ENCODE measurements at places on chromosomes 5 and 9.
A peak's percentile ranks its signal among the peaks of the same experiment; 100 is the strongest.

GRCh38 chr9:130627051-130627450 is 37.3 kb upstream of the PRDM12 start:
- DNase-seq = no peak

GRCh38 chr5:133145436-133146170 is 93.8 kb downstream of the HSPA4 start:
- DNase-seq = peak; percentile 4

GRCh38 chr5:51373880-51374523 is 9.2 kb upstream of the ISL1 start:
- peak; percentile 55 for DNase-seq

GRCh38 chr5:112124788-112125187 is 294.3 kb downstream of the EPB41L4A start:
- DNase-seq = no peak

DNA sequence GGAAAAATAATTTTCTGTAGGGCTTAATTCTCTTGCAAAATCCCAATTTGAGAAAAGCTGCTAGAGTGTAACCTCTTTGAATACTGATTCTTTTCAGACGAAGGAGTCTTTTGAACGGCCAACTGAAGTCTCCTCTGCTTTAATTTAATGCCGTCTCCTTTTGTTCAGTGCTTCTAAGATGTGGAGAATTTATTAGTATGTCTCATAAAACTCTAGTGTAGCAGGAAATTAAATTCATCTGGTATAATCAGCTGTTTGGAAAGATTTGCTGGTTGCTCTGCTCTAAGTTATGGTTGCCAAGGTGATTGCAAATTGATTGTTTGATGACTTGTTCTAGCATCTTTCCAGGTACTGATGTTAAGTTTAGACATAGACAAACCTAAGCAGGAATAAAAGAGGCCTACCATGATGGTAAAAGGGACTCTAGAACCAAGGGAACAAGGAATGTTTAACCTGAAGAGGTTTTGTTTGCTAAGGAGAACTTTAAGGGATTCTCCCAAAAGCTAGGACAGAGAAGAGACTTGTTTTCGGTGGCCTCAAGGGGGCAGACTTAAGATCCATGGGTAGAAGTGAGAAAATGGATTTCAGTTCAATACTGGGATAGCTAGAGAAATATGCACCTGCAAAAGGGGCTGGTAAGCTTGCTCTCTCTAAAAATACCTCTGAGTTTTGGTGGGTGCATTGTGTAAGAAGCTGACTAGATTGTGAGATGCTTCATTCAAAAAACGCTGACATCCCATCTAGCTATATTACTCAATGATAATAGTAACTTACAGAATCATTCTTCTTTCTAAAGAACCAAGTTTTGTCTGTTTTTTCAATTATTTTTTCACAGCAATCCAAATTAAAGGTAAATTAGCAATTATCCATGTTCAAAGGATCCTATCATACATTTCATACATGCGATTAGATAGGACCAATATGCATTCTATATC is 5.7 kb upstream of the ADRB2 start:
- no peak for DNase-seq

GRCh38 chr5:56513141-56513540 is 280.0 kb upstream of the ANKRD55 start:
- DNase-seq = no peak

- no peak for DNase-seq
Measured at GRCh38 chr5:67089200-67089725, 107.3 kb downstream of the CD180 start.

DNA sequence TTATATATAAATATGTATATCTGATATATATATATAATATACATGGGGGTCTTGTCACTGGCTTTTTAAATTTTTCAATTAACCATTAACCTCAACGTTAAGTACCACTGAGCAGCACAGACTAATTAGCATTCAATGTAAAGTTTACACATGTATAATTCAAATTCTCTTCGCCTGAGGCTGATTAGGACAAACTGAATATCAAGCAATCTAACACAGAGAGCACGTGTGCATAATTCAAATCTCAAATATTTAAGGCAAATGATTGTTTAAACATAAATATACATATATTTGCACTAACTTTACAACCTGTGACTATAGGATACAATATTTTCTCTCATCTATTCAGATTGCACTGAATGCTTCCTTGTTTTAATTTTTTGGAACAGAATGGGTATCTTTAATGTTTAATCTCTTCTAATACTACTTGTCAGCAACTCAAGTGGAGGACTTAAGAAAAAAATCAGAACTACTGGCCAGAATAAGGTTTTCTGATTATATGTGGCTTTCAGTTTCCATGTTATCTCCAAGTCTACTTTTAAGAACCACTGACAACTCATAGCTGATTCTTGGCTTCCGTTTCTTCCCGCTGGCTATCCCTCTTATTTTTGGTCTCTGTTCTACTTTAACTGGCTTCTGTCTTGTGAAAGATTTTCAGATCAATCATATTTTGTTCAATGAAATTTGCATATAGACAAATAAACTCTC is 204.8 kb downstream of the MLLT3 start:
- no peak for DNase-seq

GRCh38 chr5:131210151-131210510 is 39.4 kb downstream of the LYRM7 start:
- no peak for DNase-seq

DNA sequence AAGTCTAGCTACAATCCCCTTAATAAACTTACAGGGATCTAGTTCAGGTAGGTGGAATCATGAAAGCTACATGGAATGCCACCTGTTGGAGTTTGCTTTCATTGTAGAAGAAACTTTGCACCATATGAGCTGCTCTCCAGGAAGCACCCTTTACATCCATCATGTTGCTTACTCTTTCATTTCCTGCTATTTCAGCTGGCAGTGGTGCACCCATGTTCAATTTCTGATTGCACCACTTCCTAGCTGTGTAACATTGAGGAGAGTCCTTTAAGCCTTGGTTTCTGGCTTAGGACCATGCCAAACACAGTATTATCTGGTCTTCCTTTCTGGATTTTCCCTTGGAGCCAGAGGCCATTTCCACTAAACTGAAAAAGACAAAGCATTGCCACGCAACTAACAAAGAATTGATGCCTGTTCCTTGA is 123.3 kb upstream of the SLC12A2 start:
- DNase-seq = no peak

DNA sequence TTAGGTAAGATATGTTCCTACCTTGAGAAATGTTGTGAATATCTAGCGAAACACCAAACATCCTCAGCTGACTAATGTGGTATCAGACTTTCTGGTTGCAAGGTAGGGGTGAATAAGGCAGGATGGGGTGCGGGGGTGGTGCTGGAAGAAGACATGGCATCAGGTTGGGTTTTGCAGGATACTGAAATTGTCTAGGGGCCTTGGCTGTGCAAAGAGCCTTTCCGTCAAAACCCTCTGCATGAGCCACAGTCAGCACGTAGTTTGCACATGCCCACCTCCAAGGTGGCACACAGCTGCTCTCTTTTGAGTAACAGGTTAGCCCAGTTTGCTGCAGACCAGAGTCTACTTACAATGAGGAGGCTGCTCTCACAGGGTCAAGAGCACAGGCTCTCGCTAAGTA is 42.0 kb downstream of the SFXN1 start:
- DNase-seq = no peak

DNA sequence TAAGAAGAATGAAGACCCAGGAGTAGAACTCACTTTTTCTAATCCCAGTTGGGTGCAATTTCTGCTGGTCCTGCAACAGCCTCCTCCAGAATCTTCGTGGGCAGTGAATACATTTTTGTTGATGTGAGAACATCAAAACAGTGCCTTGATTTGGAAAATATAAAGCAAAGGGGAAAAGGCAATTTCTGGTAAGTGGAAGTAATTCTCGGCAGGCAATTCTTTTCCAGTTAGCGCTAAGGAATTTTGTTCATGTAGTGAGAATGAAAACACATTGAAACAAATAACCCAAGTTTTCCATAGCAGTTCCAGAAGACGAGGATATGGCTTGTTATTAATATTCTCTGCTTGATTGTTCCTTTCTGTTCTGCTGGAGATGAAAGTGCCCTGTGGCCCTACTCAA is 178.7 kb downstream of the SPATA31D1 start:
- DNase-seq = no peak

DNA sequence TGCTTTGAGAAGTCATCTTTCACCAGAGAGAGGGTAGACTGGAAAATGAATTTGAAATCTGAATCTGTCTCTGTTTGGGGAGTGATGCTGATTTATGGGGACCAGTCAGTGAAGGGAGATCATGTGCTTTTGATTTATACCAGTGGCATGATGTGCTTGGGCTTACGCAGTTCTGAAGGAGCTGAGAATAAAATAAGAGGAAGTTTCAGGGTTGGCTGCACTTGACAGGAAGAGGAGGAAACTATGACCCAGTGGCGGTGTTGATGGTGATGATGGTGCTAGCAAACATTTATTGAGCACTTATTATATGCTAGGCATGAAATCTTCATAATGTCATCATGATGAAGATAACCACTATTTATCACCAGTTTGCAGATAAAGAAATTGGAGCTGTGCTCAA is 136.4 kb upstream of the GLRA1 start:
- DNase-seq = no peak

DNA sequence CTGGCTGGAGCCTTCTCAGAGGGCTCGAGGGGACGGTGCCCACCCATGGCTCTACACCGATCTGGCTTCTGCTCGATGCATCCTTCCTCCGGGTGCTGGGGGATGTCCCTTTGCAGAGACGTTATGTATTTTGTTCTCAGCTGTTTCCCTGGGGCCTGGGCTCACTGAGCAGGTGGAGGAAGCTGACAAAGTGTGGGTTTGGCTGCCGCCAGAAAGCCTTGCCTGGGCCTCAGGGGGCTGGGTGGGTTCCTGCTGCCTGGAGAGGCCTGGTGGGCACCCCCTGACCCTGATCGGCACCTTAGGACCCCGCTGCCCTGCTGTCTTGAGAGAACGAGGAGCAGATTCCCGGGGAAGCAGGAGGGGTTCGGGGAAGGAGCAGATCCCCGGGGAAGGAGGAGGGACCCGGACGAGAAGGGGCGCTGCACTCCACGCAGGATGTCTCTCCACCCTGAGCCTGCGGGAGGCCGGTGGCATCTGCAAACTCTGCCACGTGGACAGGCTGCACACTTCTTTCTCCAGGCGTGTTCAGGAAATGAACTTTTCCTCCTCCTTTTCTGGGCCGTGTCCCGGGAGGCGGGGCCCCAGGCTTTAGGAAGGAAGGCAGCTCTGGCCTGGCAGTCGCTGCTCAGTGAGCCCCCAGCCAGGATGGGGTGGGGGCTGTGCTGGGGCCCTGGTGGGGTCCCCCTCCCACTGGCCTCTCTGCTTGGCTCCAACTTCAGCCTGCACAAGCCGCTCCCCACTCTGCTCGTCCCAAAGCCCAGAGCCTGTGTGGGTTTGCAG is 148.9 kb downstream of the RXRA start:
- no peak for DNase-seq

GRCh38 chr5:151363673-151364072 is 16.3 kb upstream of the SLC36A2 start:
- no peak for DNase-seq

DNA sequence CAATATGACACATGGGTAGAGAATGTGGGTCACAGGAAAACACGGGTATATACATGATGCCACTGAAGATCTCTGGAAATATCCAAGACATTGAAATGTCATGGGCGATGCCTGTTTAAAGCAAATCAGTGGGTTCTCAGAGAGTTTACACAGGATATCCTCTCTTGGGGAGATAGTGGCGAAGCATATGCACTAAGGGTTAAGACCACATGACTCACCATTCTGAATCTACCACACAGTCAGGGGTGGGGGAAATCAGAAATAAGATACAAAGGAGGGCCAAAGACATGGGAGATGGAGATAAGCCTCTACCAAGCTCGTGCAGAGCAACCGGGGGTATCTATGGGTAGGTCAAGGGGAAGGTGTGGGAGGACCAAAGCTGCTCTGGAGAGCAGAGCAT is 58.8 kb downstream of the SH3PXD2B start:
- DNase-seq = no peak

DNA sequence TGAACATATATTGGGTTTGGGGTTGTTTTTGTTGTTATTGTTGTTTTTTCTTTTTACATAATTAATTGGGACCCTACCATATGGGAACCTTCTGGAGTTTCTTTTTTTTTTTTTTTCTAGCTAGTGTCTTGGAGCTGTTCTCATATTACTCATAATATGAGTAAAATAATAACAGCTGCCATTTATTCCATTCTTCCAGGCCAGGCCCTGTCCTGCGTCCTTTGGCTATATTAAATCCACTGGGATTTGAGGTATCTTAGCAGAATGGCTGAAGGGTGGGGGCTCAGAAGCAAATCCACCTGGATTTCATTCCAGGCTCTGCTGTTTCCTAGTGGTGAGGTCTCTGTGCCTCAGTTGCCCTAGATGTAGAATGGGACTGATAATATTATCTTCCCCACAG is 47.2 kb upstream of the RPL26L1 start:
- peak; percentile 70 for DNase-seq

DNA sequence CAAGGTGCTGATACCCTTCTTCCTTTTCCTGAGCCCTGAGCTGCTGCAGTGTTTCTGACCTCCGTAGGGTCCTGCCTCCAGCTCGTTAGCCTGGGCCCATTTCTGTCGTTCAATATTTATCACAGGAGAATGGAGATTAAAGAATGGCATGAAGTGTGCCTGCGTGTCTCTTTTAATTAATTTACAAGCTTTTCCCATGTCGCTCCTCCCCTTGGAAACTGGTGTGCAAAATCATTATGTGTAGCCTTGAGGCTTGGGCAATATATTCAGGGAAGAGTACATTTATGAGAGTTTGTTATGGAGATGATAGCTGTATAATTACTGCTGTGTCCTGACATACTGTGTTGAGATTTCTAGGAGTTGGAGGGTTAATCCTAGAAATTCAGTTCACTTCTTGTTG is 99.7 kb downstream of the PCSK5 start:
- DNase-seq = no peak

DNA sequence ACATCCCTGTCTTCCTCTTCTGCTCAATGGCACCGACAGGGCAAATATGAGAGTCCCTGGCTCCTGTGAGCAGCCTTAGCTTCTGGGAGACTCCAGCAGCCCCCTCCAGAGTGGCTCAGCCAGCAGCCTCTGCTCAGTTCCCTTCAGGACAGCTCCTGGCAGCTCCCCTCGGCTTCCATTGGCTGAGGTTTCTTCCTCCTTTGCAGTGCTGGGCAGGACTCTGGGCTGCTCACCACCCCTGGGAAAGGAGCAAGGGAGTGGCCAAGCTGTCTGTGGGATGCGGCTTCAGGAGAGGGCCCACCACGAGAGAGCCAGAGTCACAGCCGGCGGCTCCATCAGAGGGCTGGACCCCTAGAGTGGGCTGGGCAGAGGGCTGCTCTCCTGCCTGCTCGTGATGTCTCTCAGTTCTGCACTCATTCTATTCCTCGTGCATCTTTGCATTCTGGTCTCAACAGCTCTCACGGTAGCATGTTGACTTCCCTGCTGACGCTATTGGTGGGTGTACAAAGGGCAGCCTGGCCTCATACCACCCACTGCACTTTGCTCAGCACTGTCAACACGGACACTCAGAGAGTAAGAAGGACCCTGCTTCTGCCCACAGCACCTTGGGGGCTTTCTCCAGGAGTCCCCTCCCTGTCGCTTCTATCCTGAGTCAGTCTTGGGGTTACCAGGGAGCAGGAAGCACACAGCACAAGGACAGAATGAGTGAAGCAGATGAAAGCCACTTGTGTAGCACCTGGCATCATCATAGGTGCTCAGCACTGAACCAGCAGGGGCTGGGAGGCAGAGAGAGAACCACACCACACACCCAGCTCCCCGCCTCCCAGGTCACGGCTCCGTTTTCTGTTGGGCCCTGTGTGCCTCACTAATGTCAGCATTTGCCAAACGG is 80.9 kb upstream of the ALDH1B1 start:
- DNase-seq = no peak

Measured in NCI-H2171 treated with DMSO at 0.1 percent for 48 hours (cell line).